ENCODE measurements at places on chromosomes 4 and X. TPM values are rescaled to one million over a fixed set of nuclear protein-coding genes. Genes with fewer than 3 reads are reported as not detected.

The KIT gene
- 1.0 TPM for total RNA-seq

DNA sequence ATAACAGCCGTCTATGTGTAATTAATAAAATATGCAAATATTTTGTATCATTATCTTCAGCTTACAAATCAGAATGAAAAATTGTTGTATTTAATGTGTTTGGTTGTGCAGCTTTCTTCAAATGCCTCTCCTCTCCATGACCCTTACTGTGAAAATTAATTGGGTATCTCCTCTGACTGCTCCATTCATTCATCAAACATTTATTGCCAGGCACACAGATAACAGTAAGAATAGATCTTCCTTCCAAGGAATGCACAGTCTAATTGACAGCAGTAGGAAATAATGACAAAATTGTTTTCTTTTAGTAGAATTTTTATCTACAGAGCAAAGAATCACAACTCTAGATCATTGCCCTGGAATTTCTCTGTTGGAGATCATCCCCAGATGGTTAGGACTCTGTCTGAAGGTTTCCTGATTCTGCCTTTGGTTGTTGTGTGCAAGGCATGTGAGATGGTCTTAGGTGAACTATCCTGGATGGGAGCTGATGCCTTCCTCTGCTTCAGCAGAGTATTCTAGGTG lies 395.0 kb upstream of the FAT1 start:
- DNase-seq, result no peak

DNA sequence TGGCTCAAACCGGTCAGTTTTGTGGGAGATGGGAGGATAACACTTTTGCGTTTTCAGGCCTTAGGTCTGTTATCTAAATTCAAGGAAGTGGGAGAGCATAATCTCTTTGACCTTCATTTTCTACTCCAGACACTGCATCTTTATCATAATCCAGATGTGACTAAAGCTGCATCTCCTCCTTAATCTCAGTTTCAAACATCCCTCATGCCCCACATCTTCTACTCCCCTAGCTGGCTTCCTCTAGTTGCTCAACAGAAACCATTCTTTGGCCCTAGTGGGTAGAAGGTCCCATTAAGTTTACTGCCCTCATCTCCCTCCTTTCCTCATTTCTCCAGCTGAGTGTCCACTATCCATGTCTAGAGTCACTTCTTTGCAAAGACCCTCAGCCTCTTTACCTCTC lies 18.8 kb upstream of the RASL11B start:
- DNase-seq, result no peak

The KCNIP4 gene
- total RNA-seq, result 0.08 TPM

- no peak for DNase-seq
Measured at GRCh38 chrX:44003975-44004374, 30.8 kb upstream of the NDP start.

DNA sequence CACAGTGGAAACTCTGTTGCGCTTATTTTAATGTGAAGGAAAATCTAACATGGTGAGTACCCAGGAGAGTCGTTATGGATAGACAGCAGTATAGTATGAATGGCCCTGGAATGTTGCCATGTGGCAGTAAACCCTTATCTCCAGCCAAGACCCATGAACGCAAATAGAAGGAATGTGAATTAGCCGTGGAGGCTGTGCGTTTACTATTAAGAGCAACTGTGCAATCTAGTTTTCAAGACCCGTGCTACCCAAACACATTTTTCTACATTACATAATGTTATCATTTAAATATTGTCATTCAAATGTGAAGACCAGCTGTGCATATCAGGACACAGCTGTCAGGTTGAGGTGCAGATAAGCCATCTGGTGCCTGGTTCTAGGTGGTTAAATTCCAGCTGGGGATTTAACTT lies 13.3 kb upstream of the AGA start:
- DNase-seq, result no peak

The KDR gene
- total RNA-seq, result 29.5 TPM

- peak; percentile 87 for DNase-seq
Measured at GRCh38 chr4:13548984-13549546, 4.8 kb upstream of the NKX3-2 start.

The PAGE5 gene
- total RNA-seq, result not detected

DNA sequence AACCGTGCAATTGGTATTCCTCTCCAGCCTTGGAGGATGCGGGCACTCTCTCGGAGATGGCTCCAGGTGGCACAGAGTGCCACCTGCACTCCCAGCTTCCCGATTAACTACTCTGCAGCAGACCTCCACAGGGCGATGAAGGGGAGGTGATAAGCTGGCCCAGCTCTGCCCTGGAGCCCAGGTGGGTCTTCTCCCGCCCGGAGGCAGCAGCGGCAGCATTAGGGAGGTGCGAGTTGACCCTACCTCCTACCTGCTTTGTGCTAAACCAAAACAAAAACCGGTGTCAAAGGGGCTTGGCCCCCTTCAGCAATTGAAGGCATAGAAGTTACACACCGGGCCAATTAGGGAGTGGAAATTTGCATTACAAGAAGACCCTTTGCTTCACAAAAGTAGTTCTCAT lies 137.4 kb upstream of the MAMLD1 start:
- no peak for DNase-seq

- no peak for DNase-seq
Measured at GRCh38 chrX:152520653-152521052, 69.5 kb upstream of the GABRA3 start.

The NAT8L gene
- total RNA-seq, result 0.08 TPM

The TMEM35A gene
- total RNA-seq, result not detected

The HDX gene
- 0.37 TPM for total RNA-seq

- no peak for DNase-seq
Measured at GRCh38 chrX:3181846-3182245, 140.6 kb downstream of the ARSF start.

DNA sequence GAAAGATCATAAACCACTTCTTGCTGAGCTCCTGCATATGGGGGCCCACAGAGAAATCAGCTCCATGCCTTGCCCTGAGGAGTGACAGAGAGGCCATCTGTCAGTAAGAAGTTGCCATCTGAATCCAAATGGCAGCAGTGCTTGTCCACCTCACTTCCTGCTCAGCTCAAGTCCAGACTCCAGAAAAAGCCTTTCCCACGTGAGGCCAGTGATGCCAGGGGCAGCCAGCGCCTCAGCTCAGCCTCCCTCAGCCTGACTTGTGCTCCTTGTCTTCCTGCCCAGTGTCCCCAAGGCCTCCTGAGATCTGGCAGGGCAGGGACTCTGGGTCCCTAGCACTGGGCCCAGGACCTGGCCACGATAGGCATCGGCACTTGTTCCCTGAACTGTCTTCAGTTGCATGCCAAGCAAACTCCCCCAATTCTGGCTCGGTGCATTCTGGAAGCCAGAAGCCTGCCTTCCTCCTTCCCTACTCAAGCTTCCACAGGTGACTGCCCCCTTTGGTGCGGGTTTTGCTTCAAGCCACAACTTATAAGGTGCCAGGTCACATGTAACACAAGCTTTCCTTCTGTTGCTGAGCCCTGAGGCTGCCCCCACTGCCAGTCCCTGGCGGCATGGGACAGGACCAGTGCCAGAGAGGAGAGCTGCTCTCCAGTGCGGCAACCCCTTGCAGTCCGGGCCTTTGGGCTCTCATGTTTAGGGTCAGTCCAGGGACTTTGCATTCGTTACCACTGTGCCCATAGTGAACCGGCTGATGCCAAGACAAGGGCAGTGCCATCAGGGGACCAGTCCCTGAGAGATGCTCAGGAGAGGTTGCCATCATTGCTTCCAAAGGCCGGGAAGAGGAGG lies 2.2 kb downstream of the ZNF185 start:
- DNase-seq, result no peak

GRCh38 chr4:15234856-15235126 lies 193.0 kb upstream of the C1QTNF7 start:
- DNase-seq, result no peak

DNA sequence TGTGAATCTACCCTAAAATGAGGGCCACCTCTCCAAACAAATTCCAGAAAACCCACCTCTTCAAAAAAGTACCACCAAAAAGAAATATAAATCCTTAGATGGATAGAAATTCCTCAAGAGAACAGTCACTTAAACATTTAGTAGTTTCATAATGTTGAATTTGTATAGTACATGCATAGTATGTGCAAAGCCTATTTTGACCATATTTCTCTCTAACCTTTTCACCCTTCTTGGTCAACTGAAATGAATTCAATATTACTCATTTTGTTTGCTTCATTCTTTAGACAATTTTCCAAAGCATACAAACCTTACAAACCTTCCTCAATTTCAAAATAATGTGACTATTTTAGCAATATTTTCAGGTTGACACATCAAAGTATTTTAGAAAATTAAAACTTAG lies 4.1 kb downstream of the RHOXF1 start:
- DNase-seq, result no peak

DNA sequence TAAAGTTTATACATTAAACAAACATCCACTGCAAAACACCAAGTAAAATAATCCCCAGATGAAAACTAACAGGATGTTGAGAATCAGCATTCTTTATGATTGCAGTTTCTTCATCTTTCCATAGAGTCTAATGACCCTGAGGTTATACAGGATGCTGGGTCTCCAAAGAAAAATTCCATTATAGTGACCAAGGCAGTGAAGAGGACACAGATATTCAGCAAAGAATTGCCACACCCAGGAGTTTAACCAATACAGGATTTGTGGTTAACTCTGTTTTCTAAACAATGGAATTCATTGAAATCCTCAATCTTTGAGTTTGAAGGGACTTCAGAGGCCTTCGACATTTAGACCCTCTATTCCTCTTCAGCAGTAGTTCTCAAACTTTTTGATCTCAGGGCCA lies 76.2 kb upstream of the ESX1 start:
- DNase-seq, result no peak

DNA sequence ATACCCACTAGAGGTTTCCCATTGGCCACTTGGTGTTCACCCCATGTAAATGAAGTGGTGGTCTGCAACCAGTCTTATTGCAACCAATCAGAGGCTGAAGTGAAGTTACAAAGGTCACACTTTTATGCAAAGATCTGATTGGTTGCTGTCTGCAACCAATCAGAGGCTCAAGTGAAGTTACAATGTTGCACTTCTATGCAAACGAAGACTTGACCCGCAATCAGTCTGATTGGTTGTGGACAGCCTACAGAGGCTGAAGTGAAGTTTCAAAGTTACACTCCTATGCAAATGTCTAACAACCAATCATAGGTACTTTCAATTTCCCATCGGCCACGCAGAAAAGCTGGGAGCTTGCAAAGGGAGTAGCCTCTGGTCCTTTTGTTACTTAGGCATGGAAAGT lies 22.3 kb upstream of the XPNPEP2 start:
- DNase-seq, result no peak

DNA sequence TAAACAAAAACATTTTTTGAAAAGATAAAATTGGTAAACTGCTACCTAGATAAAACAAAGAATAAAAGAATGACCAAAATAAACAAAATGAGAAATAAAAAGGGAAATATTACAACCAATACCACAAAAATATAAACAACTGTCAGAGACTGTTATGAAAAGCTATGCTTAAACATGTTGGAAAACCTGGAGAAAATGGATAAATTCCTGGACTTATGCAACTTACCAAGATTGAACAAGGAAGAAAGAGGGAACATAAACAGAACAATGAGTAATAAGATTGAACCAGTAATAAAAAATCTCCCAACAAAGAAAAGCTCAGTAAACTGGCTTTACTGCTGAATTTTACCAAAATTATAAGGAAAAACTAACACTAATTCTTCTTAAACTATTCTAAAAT lies 518.7 kb downstream of the GRXCR1 start:
- no peak for DNase-seq

The RTL9 gene
- total RNA-seq, result 0.37 TPM

DNA sequence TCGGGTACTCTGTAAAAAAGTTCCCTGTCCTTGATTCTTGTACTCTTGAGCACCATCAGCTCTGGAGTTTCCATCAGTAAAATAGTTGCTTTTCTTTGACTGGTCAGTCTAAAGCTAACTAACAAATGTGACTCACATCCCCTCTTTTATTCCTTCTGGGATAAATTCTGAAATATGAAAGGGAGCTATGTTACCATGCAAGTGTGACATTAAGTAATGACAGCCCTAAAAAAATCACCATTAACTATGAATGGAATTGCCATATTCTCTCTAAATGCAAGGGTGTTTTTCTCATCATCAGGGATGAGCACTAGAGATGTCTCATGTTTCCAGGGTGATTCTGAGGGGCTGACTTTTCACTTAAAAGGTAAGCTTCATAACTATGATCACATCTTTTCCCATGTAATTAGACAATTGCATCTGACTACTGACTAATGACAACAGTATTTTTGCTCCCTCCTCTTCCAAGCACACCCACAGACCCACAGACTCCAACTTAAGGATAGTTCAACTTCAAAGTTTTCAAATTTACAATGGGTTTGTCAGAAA lies 26.9 kb upstream of the RASGEF1B start:
- DNase-seq, result no peak
